ENCODE measurements at places on chromosomes 3 and 15. TPM values are rescaled to one million over a fixed set of nuclear protein-coding genes. Genes with fewer than 3 reads are reported as not detected.
A peak's percentile ranks its signal among the peaks of the same experiment; 100 is the strongest.

CADPS gene
- polyA plus RNA-seq = not detected

DNA sequence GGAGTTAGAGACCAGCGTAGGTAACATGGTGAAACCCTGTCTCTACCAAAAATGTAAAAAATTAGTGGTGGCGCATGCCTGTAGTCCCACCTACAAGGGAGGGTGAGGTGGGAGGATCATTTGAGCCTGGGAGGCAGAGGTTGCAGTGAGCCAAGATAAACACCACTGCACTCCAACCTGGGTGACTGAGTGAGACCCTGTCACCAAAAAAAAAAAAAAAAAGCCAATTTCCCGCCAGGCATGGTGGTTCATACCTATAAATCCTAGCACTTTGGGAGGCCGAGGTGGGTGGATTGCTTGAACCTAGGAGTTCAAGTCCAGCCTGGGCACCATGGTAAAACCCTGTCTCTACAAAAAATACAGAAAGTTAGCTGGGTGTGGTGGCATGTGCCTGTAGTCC is 6.9 kb downstream of the CNOT10 start:
- H3K4me1 ChIP-seq = no peaks in the 10 kb centered on the region
- H3K27me3 ChIP-seq = no peaks in the 10 kb centered on the region
- no peak overlapping the region for H3K4me3 ChIP-seq
- no peak overlapping the region for H3K27ac ChIP-seq
- no peak for DNase-seq
- H3K36me3 ChIP-seq = no peaks in the 10 kb centered on the region

DNA sequence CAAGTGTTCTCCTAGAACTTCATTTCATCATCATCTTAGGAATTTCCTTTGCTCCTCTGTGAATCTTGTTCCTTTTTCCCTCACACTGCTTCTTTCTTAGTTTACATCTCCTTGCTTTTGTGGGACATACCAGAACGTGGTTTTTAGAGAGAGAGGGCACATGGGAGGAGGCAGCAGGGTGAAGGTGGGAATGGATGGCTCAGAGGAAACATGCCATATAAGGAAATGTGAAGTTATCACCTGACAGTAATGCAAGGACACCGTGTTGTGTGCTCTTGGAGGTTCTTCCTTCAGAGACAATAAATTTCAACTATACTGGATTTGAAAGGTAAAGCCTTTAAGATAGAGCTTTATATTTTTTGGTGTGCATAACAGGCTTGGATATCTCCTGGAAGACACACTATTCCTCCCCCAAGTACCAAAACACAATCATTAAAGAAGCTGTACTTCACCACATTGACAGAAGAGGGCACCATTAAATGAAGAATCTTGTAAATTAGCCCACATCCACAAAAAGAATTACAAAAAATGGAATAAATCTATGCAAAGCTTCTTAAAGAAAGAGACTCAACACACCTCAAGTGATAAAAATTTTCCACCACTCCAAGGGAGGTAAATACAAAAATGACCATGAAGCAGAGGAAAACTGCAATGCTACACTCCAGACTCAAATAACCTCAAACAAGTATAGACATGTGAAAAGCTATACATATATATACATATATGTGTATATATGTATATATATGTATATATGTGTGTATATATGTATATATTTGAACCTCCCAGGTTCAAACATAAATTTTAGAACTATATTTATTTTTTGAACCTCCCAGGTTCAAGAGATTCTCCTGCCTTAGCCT is 26.1 kb downstream of the RPL39L start:
- no peak for DNase-seq
- H3K36me3 ChIP-seq = no peaks in the 10 kb centered on the region
- no peaks in the 10 kb centered on the region for H3K27me3 ChIP-seq

GRCh38 chr15:60399931-60400330 is 2.1 kb upstream of the ANXA2 start:
- no peaks in the 10 kb centered on the region for H3K27me3 ChIP-seq
- H3K4me3 ChIP-seq = no peak overlapping the region
- H3K4me1 ChIP-seq = peaks cover 6% of the 10 kb centered on the region

DNA sequence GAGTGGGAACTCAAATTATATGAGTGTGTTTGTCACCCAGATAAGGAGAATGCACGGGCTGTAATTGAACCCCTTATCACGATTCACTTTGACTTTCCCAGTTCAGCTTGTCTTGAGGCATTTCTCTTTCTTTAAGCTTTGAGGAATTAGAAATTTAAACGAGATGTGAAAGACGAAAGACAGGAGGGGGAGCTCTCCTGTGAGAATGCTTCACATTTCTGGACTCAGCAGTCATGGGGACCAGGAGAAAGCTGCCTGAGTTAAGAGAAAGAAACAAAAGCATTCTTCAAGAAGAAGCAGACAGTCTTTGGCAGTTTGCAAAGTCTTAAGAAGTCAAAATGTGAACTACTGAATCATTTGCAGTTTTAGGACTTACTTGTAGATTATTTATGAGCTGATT is 205.6 kb downstream of the NECTIN3 start:
- H3K36me3 ChIP-seq = no peaks in the 10 kb centered on the region
- peak; percentile 46 for DNase-seq
- no peak overlapping the region for H3K27ac ChIP-seq
- no peak overlapping the region for H3K4me3 ChIP-seq

GRCh38 chr15:85598718-85599398 is 195.9 kb downstream of the KLHL25 start:
- H3K4me1 ChIP-seq = peaks cover 3% of the 10 kb centered on the region
- H3K4me3 ChIP-seq = no peak overlapping the region
- H3K27ac ChIP-seq = no peak overlapping the region
- DNase-seq = no peak

DNA sequence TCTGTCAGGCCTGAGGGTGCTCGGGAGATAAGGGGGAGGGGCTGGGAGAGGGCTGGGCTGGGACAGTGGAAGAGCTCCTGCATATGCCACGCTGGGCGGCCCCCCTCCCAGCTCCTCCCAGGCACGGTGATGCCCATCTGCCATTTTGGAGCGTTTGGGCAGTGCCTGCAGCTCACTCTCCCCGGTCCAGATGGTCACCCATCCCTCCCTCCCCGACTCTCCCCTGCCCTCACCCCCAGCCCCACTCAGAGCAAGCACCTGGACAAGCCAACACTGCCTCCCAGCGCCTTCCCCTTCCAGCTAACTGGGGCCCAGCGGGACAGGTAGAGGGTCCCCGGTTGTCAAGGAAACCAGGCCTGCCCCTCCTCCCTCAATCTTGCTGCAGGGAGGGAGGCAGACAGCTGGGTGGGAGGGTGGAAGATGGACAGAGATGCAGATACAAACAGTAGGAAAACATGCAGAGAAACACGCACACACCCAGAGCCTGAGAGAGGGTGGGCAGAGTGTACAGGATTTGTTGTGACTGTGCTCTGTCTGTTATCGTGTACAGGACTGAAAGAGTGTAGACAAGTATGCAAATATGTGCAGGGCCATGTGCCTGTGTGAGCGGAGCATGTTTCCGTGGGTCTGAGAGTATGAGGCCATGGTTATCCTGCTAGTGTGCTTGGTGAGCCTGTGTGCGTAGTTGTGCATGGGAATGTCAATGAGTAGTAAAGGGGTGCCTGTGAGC is 17.5 kb upstream of the CORO2B start:
- peak; percentile 50 for DNase-seq
- peaks cover 4% of the 10 kb centered on the region for H3K4me1 ChIP-seq
- no peaks in the 10 kb centered on the region for H3K27me3 ChIP-seq
- H3K27ac ChIP-seq = no peak overlapping the region
- no peaks in the 10 kb centered on the region for H3K36me3 ChIP-seq

DNA sequence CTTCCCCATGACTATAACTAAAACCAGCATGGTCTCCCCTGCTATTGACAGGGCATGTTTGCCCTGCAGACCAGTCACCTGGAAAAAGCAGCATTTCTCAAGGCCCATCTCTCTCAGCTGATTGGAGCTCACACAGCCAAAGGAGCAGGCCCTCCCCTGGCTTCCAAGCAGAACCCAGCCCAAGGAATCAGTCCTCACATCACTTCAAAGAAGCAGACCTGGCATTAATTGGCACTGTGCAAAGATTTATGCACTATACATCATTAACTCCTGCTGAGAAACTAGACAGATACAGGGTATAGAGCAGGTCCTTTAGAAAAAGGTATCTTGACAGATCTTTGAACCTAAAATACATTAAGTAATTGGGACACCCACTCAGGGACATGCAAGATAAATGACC is 323.8 kb upstream of the PPP2R3A start:
- H3K4me3 ChIP-seq = no peak overlapping the region
- H3K36me3 ChIP-seq = no peaks in the 10 kb centered on the region
- H3K27ac ChIP-seq = no peak overlapping the region
- DNase-seq = peak; percentile 65

GUCA1C gene
- 2.7 TPM for polyA plus RNA-seq

DNA sequence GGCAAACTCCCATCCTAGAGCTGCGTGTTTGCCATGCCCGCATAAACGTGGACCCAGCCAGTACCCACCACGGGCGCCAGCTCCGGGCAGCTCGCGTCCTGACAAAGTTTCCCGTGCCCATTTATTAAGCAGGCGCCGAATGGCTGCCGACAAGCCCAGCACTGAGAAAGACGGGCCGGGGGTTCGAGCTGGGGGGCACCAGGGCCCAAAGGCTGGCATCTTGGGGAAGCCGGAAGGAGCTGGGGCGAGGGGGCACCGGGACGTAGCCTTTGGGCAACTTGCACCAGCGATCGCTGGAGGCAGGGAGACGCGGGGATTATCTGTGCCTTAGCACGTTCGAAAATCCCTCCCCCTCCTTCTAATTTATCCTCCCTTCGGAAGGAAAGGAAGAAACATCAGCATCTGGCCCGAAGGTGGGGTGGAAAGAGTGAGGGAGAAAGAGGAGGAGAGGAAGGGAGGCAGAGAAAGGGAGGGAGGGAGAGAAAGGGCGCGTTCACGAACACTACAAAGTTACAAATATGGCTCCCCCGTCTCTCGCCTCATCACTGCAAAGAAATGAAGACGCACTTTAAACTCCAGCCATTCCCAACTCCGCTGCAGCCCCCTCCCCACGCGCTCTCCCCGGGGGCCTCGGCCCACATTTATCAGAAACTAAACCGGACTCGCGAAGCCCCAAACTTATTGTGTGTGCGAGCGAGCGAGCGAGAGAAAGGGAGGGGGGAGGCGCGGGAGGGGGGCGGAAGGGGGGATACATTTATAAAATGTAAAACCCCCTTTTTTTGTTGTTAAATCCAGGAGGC is 1.0 kb downstream of the ANP32A start:
- H3K36me3 ChIP-seq = no peaks in the 10 kb centered on the region
- peak overlapping the region; percentile 99 for H3K27ac ChIP-seq
- peaks cover 11% of the 10 kb centered on the region for H3K4me1 ChIP-seq
- no peaks in the 10 kb centered on the region for H3K27me3 ChIP-seq

DNA sequence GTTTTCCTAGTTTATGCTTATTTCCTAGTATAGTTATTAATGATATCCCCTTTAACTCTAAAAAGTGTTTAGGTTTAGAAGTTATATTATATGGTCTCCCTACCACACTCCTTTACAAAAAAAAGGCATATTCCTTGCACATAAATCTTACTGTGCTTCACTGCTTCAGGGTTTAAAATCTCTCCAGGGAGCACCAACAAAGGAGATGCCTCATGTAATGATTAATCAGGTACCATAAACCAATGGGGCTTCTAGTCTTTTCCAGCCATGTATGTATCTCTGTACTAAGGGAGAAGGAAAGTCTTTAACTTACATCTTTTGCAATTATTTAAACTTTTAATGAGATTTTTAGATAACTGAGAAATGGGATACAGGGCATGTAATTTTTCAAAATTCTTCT is 91.5 kb upstream of the RBMS3 start:
- H3K27me3 ChIP-seq = no peaks in the 10 kb centered on the region
- no peaks in the 10 kb centered on the region for H3K4me1 ChIP-seq
- H3K27ac ChIP-seq = no peak overlapping the region
- no peak overlapping the region for H3K4me3 ChIP-seq
- no peaks in the 10 kb centered on the region for H3K36me3 ChIP-seq
